ENCODE measurements at places on chromosomes 11 and 22. TPM values are rescaled to one million over a fixed set of nuclear protein-coding genes. Genes with fewer than 3 reads are reported as not detected.

- H3K27me3 ChIP-seq, result no peaks in the 10 kb centered on the region
- DNase-seq, result no peak
- no peak overlapping the region for H3K4me3 ChIP-seq
- no peaks in the 10 kb centered on the region for H3K36me3 ChIP-seq
- H3K4me1 ChIP-seq, result no peaks in the 10 kb centered on the region
These were observed 25.4 kb upstream of the MS4A6A start for GRCh38 chr11:60208146-60208895.

- H3K36me3 ChIP-seq, result no peaks in the 10 kb centered on the region
- no peaks in the 10 kb centered on the region for H3K27me3 ChIP-seq
- no peak for DNase-seq
- peaks cover 63% of the 10 kb centered on the region for H3K4me1 ChIP-seq
- H3K4me3 ChIP-seq, result no peak overlapping the region
These were observed 6.4 kb downstream of the UBE2L3 start for GRCh38 chr22:21573750-21574494.

DNA sequence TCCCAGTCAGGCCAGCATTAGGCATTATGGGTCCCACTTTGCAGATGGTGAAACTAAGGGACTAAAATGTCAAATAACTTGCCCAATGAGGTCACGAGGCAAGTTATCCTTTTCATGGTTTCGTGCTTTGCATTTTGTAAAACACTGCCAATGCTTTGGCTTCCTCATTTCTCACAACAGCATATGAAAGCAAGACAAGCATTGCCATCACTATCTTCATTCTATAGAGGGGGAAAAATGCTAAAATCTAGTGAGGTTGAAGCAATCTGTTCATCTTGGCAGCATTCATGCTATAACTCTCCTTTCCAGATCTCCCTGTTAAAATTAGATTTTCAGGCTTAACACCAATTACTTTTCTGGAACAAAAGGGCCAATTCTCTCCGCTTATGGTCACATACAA lies 14.8 kb downstream of the FAM181B start:
- H3K27ac ChIP-seq, result no peak overlapping the region
- H3K4me3 ChIP-seq, result no peak overlapping the region
- H3K4me1 ChIP-seq, result no peaks in the 10 kb centered on the region
- no peaks in the 10 kb centered on the region for H3K27me3 ChIP-seq
- H3K36me3 ChIP-seq, result no peaks in the 10 kb centered on the region
- no peak for DNase-seq

GRCh38 chr11:108870373-108871020 lies 205.6 kb downstream of the DDX10 start:
- H3K4me1 ChIP-seq, result no peaks in the 10 kb centered on the region
- no peak overlapping the region for H3K4me3 ChIP-seq
- DNase-seq, result no peak
- no peaks in the 10 kb centered on the region for H3K27me3 ChIP-seq
- H3K27ac ChIP-seq, result no peak overlapping the region

GRCh38 chr11:67095214-67095507 lies 23.9 kb upstream of the KDM2A start:
- H3K4me3 ChIP-seq, result no peak overlapping the region
- H3K4me1 ChIP-seq, result no peaks in the 10 kb centered on the region
- H3K27ac ChIP-seq, result no peak overlapping the region
- H3K36me3 ChIP-seq, result no peaks in the 10 kb centered on the region

- no peaks in the 10 kb centered on the region for H3K36me3 ChIP-seq
- H3K4me3 ChIP-seq, result no peak overlapping the region
These were observed 153.3 kb downstream of the EFCAB6 start for GRCh38 chr22:43658823-43659222.

The CCDC81 gene
- 0.22 TPM for total RNA-seq

The NPAS4 gene
- total RNA-seq, result not detected

- H3K4me1 ChIP-seq, result peaks cover 36% of the 10 kb centered on the region
- H3K4me3 ChIP-seq, result no peak overlapping the region
These were observed 3.0 kb upstream of the RIN1 start for GRCh38 chr11:66339162-66339675.

GRCh38 chr11:111581341-111581740 lies 20.9 kb upstream of the SIK2 start:
- no peaks in the 10 kb centered on the region for H3K36me3 ChIP-seq
- no peak overlapping the region for H3K4me3 ChIP-seq
- H3K27me3 ChIP-seq, result no peaks in the 10 kb centered on the region
- no peaks in the 10 kb centered on the region for H3K4me1 ChIP-seq

- no peaks in the 10 kb centered on the region for H3K36me3 ChIP-seq
- no peak for DNase-seq
- peak overlapping the region; percentile 19 for H3K27ac ChIP-seq
These were observed 24.2 kb downstream of the CD44 start for GRCh38 chr11:35163209-35163608.
